Ovary (tissue), 10 donors: ENCODE measurements at places on chromosomes 7 and 10.
A peak's percentile ranks its signal among the peaks of the same experiment; 100 is the strongest.

DNA sequence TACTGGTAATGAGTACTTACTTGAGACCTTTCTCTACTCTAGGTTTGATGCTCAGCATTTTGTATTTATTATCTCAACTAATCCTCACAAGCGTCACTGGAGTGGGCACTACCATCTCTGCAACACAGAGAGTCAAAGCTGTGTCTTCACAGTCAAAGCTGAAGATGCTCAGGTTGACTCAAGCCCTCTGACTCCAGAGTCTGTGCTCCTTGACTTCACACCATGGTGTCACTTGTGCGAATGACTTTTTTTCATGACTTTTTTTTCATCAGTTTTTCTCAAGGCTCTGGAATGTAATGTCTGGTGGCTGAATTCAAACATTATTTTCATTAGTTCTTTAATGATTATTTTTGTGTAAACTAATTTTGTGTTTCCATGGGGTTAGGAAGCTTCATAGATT, 30.4 kb upstream of the TARP start:
- no peak for DNase-seq

- no peak for DNase-seq
Measured at GRCh38 chr10:84563868-84564267, 235.5 kb downstream of the CCSER2 start.

- no peak for DNase-seq
Measured at GRCh38 chr7:91846436-91846835, 34.1 kb downstream of the MTERF1 start.

GRCh38 chr7:108234281-108234680, 104.1 kb upstream of the LAMB4 start:
- DNase-seq: no peak

DNA sequence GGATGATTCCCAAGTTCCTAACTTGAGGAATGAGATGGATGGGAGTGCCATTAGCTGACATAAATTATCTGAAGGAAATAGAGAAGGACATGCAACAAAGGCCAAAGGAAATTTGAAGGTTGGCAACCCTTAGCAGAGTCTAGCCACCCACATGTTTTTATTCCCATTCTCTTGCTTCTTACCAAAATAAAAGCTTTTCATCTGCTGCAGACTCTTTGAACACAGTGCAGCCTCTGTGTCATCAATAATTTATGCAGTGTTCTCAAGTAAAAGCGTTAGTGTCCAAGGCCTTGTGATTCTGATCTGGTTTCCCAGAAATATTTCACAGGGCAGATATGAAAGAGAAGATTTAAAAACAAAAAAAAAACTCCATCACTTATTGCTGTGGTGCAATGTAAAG, 98.5 kb downstream of the ST7 start:
- no peak for DNase-seq

DNA sequence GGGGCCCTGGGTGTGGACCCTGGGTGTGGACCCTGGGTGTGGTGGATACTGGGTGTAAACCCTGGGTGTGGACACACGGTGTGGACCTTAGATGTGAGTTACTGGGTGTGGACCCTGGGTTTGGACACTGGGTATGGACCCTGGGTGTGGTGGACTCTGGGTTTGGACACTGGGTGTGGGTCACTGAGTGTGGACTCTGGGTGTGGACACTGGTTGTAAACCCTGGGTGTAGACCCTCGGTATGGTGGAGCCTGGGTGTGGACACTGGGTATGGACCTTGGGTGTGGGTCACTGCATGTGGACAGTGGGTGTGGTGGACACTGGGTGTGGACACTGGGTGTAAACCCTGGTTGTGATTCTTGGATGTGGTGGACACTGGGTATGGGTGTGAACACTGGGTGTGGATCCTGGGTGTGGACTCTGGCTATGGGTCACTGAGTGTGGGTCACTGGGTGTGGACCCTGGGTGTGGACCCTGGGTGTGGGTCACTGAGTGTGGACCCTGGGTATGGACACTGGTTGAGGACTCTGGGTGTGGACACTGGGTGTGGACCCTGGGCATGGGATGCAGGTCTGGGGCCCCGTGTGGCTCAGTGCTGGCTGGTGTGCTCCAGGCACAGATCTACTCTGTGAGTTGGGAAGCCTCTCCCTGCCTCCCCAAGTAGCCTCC, 356.2 kb downstream of the GLRX3 start:
- no peak for DNase-seq

GRCh38 chr10:116756277-116756676, 13.9 kb upstream of the HSPA12A start:
- DNase-seq: no peak

GRCh38 chr10:68155615-68156210, 46.4 kb downstream of the MYPN start:
- DNase-seq: no peak

GRCh38 chr7:106219170-106219569, 65.6 kb downstream of the NAMPT start:
- DNase-seq: no peak

GRCh38 chr7:94973844-94974243, 66.5 kb downstream of the PPP1R9A start:
- DNase-seq: no peak

DNA sequence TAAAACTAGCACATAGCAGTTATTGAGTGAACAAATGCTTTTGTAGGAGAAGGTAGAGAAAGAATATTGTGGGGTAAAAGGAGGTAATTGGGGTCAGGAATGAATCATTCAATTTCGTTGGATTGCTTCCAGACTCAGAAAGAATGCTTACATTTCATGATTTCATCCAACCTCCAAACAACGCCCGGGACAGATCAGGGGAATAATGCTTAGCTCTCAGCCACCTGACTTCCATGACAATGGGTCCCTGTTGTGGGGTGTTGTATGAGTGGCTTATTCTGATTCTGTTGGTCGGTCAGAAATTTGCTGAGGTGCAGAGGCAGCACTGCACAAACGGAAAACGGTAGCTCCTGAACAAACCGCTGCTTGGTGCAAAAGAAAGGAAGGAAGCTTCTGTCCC, 24.0 kb upstream of the INPP5F start:
- no peak for DNase-seq

GRCh38 chr10:99661377-99661763, 2.1 kb downstream of the ENTPD7 start:
- DNase-seq: no peak

GRCh38 chr10:87531908-87532622, 27.4 kb downstream of the MINPP1 start:
- DNase-seq: no peak

- DNase-seq: no peak
Measured at GRCh38 chr10:3009341-3009740, 58.0 kb upstream of the PFKP start.

DNA sequence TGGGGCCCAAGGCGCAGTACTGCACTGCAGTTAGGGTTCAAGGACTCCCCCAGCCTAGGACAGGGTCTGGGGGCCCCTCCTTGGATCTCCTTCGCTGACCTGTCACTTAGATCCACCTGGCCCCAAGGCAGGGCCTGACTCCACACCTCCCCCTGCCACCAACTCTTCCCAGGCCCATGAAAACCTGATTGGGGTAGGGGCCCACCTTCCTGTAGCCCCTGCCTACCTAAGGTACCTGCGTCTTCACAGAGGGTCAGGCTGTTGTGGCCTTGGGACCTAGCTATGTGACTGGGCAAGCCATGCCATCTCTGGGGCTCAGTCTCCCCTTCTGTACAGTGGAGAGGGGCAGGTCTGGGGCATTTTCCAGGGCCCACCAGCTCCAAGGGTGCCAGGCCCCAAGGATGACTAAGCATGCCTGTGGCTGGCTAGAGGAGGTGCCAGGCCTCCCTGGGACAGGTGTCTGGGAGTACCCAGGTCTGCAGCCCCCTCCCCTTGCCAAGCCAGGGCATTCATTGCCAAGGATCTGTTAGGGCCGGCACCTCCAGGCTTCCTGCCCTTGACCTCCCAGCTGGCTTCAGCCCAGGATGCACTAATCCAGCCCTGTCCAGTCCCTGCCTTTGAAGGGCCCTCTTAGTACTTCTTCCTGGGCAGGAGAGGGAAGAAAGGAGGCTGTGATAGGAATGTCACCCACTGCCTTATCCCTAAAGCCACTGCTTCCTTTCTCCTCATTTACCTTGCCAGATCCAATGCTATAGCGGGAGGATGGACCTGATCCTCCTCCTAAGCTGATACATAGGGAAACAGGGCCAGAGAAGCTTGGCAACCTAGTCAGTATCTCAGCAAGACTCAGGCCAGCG, 1.3 kb downstream of the LIMK1 start:
- DNase-seq: peak; percentile 58

DNA sequence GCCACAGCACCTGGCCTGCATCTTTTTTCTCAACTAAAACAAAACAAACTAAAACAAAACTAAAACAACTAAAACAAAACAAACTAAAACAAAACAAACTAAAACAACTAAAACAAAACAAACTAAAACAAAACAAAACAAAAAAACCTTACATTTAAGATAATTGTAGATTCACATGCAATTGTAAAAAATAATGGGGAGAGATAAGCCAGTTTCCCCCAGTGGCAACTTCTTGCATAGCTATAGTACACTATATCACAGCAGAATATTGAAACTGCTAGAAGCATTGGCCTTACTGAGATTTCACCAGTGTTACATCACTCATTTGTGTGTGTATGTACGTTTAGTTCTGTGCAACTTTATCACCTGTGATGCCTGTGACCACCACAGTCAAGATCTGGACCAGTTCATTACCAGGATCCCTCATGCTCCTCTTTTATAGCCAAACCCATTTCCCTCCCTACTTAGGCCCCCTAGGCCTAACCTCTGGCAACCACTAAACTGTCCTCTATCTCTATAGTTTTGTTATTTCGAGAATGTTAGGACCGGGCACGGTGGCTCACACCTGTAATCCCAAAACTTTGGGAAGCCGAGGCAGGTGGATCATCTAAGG, 9.3 kb downstream of the FXYD4 start:
- no peak for DNase-seq

- no peak for DNase-seq
Measured at GRCh38 chr7:99499371-99499720, 735 bp downstream of the ZNF394 start.

GRCh38 chr7:95407751-95408150, 11.6 kb upstream of the PON3 start:
- DNase-seq: no peak

DNA sequence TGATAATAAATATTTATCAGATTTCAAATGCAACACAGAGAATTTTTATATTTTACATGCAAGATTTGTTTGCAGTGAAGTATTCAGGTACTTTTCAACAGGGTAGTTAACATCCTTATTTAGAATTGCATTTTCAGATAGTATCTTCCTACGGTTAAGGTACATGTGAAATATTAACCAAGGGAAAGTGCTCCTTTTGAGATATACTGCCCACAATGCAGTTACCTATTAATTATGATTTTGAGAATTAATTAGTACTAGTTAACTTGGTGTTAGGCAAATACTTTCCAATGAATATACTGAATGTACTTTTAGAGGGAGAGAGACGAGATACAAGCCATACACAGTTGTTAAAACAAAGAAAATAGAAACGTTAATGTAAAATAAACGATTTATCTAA, 206.2 kb upstream of the YAE1 start:
- DNase-seq: no peak

DNA sequence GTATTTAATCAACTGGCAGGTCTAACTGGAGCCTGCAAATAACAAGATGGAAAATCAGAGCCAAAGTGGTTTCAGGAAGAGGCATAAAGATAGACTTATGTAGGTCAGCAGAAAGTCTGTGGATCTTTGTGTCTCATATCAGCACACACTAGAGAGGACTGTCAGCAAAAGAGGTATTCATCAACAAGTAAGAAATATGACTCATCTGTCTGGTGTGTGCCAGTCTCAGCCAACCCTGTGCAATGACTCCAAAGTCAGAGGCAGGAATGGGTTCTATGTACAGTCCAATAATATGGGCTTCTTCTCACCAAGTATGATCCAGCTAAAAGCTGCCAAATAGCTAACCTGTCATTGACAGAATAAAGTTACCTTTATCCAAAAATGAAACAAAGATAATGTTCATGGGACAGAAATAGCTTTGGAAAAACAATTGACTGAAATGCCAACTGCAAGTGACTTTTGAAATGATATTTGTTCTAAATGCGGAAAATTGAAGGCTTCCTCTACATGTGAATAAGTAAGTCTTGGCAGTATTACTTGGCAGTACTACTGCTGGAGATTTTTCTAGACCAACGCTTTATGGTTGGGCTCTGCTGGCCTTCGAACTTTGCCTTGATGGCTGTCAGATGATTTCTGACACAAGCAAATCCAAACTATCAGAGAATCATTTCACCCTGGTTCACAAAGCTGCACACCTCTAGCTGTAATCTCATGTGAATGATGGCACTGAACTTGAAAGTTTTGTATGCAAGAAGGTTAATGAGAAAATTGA, 272.3 kb upstream of the SEMA3C start:
- no peak for DNase-seq

GRCh38 chr10:71547876-71548846, 151.4 kb downstream of the CDH23 start:
- DNase-seq: peak; percentile 68

- DNase-seq: no peak
Measured at GRCh38 chr7:95028683-95029082, 121.3 kb downstream of the PPP1R9A start.

- peak; percentile 81 for DNase-seq
Measured at GRCh38 chr10:19815731-19816410, 361 bp upstream of the PLXDC2 start.

DNA sequence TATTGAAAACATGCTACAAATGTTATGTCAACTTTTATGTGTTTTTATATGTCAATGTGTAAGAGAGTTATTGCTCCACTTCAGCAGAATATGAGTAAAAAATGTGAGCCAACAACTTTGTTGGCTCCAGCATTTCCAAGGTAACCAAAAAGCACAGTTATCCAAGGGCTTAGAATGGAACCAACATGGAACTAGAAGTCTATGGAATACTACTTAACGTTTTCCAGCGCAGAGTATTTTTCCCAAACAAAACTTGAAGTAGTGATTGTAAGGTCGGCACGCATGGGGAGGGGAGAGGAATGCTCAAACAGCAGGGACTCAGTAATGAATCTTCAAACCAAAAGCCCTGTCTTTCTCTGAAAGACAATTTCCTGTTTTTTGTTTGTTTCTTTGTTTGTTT, 45.0 kb upstream of the TSPAN13 start:
- no peak for DNase-seq

DNA sequence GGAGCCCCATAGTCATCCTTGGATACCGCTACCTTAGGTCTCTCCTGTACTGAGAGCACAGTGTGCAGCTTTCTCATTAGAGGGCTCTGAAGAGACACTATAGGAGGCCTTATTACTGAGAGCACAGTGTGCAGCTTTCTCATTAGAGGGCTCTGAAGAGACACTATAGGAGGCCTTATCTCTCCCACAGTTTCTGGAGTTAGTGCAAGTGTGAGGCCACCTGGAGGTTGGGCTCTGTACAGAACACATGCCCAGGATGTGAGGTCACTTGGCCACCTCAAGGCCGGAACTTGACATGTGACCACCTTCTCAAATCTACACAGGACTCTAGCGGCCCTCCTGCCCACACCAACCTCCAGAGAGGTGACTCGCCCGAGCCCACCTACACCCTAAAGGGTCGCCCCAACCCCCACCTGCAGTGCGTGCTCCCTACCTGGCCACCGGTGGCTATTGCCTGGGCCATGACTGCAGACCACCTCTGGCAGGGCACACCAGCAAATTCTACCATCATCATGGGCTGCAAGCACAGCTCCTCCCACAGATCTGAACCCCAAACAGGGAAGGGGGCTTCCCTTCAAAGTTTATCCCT, 24.6 kb downstream of the FRMPD2 start:
- DNase-seq: no peak

- DNase-seq: no peak
Measured at GRCh38 chr10:60990663-60991062, 46.7 kb upstream of the RHOBTB1 start.

GRCh38 chr7:158314394-158314793, 273.2 kb downstream of the PTPRN2 start:
- DNase-seq: no peak
